ENCODE measurements at places on chromosomes 11 and 22. TPM values are rescaled to one million over a fixed set of nuclear protein-coding genes. Genes with fewer than 3 reads are reported as not detected.
A peak's percentile ranks its signal among the peaks of the same experiment; 100 is the strongest.

The VPREB1 gene
- 0.18 TPM for total RNA-seq

The MICAL3 gene
- 21.9 TPM for total RNA-seq

The HPX gene
- 1.3 TPM for total RNA-seq

The NR1H3 gene
- 18.8 TPM for total RNA-seq

The SCN3B gene
- total RNA-seq: 12.8 TPM

The MISFA gene
- 4.3 TPM for total RNA-seq

The MRGPRE gene
- not detected for total RNA-seq

DNA sequence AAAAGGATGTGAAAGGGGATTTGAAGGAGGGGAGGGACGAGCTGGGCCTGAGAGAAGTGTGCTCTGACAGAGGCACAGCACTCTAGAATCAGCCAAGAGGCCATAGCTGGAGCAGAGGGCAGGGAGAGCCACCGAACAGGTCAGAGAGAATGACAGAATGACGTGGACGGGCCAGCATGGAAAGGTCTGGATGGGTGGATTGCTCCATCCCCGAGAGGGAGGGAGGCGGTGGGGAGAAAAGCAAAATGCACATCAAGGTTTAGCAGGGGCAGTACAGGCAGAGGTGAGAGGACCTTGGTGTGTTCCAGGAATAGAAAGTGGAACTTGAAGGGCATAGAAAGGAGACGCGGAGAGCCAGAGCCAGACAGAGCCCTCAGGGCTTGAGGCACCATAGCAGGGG, 6.9 kb downstream of the PMM1 start:
- H3K36me3 ChIP-seq: peaks cover 48% of the 10 kb centered on the region
- H3K4me3 ChIP-seq: no peak overlapping the region
- H3K27me3 ChIP-seq: no peaks in the 10 kb centered on the region
- no peak overlapping the region for H3K27ac ChIP-seq
- no peaks in the 10 kb centered on the region for H3K4me1 ChIP-seq
- DNase-seq: no peak

DNA sequence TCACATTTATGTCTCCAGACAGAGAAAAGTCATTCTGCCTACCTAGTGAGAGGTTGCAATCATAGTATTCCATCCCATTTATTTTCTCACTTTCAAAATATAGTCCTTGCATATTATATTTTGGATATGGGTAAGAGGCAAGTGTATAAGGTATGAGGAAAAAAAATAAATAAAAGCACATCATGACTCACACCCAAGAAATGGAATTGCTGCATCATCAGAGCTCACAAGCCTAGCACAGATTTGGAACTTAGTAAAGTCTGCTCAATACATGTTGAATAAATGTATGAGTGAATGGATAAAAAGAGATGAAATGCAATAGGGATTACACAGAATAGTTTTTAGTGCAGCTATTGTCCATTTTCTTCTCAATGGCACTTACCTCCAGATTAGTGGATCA, 2.5 kb upstream of the OR51G1 start:
- H3K36me3 ChIP-seq: no peaks in the 10 kb centered on the region
- H3K27ac ChIP-seq: no peak overlapping the region
- DNase-seq: no peak
- no peaks in the 10 kb centered on the region for H3K4me1 ChIP-seq
- no peak overlapping the region for H3K4me3 ChIP-seq
- no peaks in the 10 kb centered on the region for H3K27me3 ChIP-seq

DNA sequence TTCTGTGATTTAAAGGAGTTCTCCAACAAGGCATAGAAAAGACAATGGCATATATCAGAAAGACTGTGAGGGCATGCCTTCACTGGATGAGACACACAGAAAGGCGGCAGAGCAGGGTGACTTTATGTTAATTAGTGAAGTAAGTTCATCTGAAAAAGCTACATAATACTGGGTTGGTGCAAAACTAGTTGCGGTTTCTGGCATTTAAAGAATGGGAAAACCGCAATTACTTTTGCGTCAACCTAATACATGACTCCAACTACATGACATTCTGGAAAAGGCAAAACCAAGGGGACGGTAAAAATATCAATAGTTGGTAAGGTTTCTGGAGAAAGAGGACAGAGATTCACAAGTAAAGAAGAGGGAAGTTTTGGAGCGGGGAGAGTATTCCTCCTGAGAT, 5.1 kb downstream of the RFPL1 start:
- DNase-seq: no peak
- no peaks in the 10 kb centered on the region for H3K36me3 ChIP-seq
- no peak overlapping the region for H3K4me3 ChIP-seq
- no peaks in the 10 kb centered on the region for H3K4me1 ChIP-seq

DNA sequence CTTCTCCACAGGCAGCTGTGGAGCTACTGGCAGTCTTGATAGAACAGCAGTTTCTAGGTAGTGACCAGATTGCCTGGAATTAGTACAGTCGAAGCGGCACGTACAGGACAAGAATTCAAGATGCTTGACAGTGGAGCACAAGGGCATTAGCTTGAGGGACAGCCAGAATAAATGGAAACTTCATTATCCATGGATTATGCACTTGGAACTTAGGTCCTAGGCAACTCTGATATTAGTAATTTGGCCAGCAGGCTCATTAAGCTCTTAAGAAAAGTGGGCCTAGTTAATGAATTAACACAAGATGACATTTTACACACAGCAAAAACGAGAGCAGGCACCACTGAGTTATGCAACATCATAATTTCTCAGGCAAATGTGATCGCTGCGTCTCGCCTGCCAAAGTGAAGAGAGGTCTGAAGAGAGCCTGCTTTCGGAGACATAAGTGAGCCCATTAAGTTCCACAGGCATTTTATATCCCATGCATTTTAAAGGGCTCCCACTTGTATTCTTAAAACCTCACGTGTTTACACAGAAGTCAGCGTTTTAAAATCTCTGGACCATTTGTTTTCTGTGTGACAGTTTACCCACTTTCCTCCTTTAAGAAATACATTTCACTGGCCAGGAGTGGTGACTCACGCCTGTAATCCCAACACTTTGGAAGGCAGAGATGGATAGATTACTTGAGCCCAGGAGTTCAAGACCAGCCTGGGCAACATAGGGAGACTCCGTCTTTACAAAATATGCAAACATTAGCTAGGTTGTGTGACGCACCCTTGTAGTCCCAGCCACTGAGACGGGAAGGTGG, 66.2 kb downstream of the COMMD9 start:
- no peak overlapping the region for H3K4me3 ChIP-seq
- no peak overlapping the region for H3K27ac ChIP-seq
- H3K4me1 ChIP-seq: no peaks in the 10 kb centered on the region

- no peak overlapping the region for H3K4me3 ChIP-seq
- H3K27ac ChIP-seq: no peak overlapping the region
- DNase-seq: no peak
- H3K4me1 ChIP-seq: peaks cover 2% of the 10 kb centered on the region
- H3K36me3 ChIP-seq: no peaks in the 10 kb centered on the region
Observed at GRCh38 chr11:123510579-123510905, 80.5 kb downstream of the GRAMD1B start.

- H3K4me3 ChIP-seq: no peak overlapping the region
- H3K4me1 ChIP-seq: no peaks in the 10 kb centered on the region
Observed at GRCh38 chr11:82494988-82495432, 238.7 kb downstream of the FAM181B start.

- H3K27ac ChIP-seq: no peak overlapping the region
- no peaks in the 10 kb centered on the region for H3K36me3 ChIP-seq
- H3K4me3 ChIP-seq: no peak overlapping the region
Observed at GRCh38 chr22:43483266-43483665, 71.5 kb downstream of the MPPED1 start.

DNA sequence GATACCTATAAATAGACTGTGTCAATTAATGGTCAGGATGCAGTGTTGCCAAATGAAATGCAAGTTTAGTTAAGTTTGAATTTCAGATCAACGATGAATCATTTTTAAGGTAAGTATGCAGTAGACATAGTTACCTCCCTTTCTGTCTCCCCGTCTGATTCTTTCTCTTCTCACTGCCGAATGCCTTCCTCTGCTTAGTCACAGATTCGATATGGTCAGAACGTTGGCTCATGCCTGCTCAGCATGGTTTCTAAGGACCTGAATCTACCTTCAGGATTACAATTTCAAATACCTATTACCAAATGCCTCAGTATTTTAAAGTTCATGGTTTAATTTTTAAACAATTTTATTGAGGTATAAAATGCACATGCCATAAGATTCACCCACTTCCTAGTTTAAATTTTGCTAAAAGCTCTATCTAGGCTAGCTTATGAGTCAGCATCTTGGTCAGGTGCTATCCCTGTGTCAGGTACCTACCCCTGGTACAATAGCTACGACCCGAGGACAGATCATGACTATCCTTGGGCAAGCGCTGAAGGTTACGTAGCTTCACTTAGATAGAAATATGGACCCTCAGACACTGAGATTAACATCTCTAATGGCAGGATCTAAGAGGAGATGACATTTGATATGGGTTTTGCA, 78.2 kb upstream of the SPON1 start:
- H3K4me3 ChIP-seq: no peak overlapping the region
- peaks cover 2% of the 10 kb centered on the region for H3K27me3 ChIP-seq
- H3K27ac ChIP-seq: no peak overlapping the region
- DNase-seq: no peak
- no peaks in the 10 kb centered on the region for H3K36me3 ChIP-seq

DNA sequence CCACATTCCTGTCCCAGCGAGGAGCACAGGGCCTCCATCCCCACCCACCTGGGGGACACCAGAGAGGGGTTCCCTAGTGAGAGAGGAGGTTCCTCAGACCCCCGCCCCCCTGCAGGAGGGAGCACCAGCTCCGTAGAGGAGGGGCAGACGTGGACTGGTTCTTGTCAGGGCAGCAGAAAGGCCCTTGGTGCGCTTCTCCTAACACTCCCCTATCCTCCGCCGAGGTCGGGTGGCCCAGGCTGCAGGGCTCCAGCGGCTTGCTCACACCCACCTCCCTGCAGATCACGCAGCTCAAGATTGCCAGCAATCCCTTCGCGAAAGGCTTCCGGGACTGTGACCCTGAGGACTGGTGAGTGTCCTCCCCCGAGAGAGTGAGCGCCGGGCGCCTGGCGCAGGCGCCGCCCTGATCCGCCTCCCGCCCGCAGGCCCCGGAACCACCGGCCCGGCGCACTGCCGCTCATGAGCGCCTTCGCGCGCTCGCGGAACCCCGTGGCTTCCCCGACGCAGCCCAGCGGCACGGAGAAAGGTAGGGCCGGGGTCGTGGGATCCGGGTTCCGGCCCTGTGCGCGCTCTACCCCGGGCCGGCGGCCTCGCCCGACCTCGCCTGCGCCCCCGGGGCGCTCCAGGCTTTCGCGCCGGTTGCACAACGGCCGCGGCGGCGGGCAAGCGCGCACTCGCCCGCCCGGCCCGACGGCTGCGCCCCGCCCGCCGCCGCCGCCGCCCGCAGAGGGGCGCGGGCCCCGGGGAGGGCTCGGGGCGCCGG, 5.1 kb downstream of the TBX1 start:
- no peak overlapping the region for H3K27ac ChIP-seq
- peaks cover 12% of the 10 kb centered on the region for H3K36me3 ChIP-seq
- DNase-seq: no peak
- peaks cover 38% of the 10 kb centered on the region for H3K4me1 ChIP-seq
- peaks cover 86% of the 10 kb centered on the region for H3K27me3 ChIP-seq
- H3K4me3 ChIP-seq: no peak overlapping the region

DNA sequence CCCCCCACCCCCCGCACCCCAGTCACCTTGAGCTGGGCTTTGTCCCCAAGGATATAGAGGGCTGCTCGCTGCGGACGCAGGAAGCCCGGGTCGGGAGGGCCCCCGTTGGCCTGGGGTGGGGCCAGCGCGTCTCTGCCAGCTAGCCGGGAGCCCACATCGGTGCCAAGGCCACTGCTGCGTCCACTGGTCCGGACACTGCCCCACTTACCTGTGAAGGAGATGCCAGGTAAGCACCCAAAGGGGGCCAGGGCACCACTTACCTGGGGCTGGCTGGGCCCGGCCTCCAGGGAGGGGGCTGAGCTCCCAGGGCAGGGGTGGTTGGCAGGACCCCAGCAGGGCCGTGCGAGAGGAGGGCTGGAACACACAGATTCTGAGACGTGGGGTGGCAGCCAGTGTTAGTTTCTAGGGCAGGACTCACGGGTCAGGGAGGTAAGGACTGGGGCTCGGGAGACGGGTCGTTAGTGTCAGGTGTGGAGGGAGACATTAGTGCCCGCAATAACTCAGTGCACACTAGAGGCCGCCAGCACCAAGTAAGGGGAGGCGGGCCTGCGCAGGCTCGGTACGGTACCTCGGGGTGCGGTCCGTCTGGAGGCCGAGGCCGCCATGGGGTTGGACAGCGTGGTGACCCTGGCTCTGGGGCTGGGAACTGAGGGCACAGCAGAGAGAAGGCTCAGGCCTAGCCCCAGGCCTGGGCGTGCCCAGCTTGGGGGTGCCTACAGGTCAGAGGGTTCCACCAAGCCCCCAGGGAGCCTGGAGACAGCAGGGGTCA, 18.2 kb downstream of the SBF1 start:
- peaks cover 76% of the 10 kb centered on the region for H3K36me3 ChIP-seq
- no peak for DNase-seq
- H3K27me3 ChIP-seq: no peaks in the 10 kb centered on the region
- H3K4me3 ChIP-seq: no peak overlapping the region

- no peaks in the 10 kb centered on the region for H3K36me3 ChIP-seq
- DNase-seq: no peak
- peaks cover 12% of the 10 kb centered on the region for H3K27me3 ChIP-seq
Observed at GRCh38 chr11:3641701-3642070, at the start of gene ART5. Gene ART5 (minus strand): TSS chr11:3641992. CDS start chr11:3641862, 130 bp downstream.

DNA sequence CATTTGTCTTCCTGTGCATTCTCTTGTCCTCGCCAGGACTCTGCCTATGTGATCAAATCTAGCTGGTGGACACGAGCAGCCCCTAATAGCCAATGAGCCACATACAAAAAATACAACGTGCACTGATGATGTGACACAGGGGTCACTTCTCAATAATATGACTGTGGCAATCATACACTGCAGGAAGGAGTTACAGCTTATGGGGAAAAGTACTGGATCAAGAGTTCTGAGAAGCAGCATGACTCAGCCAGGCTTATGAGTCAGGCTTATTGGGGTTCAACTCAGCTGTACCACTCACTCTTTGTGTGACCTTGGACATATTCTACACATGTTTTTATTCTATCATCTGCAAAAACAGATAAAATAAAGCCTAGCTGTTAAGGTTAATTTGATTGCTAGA, 889.4 kb upstream of the TENM4 start:
- no peaks in the 10 kb centered on the region for H3K4me1 ChIP-seq
- no peaks in the 10 kb centered on the region for H3K36me3 ChIP-seq
- no peak overlapping the region for H3K27ac ChIP-seq
- no peaks in the 10 kb centered on the region for H3K27me3 ChIP-seq
- no peak overlapping the region for H3K4me3 ChIP-seq

GRCh38 chr11:73636249-73636648, 10.1 kb upstream of the PLEKHB1 start:
- H3K4me1 ChIP-seq: no peaks in the 10 kb centered on the region
- no peaks in the 10 kb centered on the region for H3K36me3 ChIP-seq
- H3K4me3 ChIP-seq: no peak overlapping the region

GRCh38 chr11:48127521-48128183, 89.0 kb upstream of the OR4B1 start:
- DNase-seq: no peak
- no peaks in the 10 kb centered on the region for H3K27me3 ChIP-seq

GRCh38 chr11:73466643-73467042, 90.4 kb downstream of the RELT start:
- DNase-seq: no peak
- no peaks in the 10 kb centered on the region for H3K27me3 ChIP-seq
- H3K27ac ChIP-seq: peak overlapping the region; percentile 39
- H3K36me3 ChIP-seq: no peaks in the 10 kb centered on the region
- peaks cover 7% of the 10 kb centered on the region for H3K4me1 ChIP-seq

GRCh38 chr11:132337819-132338416, 967.5 kb downstream of the NTM start:
- H3K36me3 ChIP-seq: no peaks in the 10 kb centered on the region
- no peak overlapping the region for H3K27ac ChIP-seq
- no peaks in the 10 kb centered on the region for H3K4me1 ChIP-seq
- H3K27me3 ChIP-seq: no peaks in the 10 kb centered on the region

All from muscle of leg (tissue), 16 donors.